Renal cortical epithelial cell (primary cell): ENCODE measurements at places on chromosomes 12 and 14.
A peak's percentile ranks its signal among the peaks of the same experiment; 100 is the strongest.

GRCh38 chr14:105168496-105168978, at the start of gene JAG2:
Gene JAG2, minus strand, starts transcription at chr14:105168776. Its CDS starts 356 bp downstream, at chr14:105168420.
- DNase-seq: no peak

GRCh38 chr14:34665785-34666435, 36.0 kb upstream of the SNX6 start:
- DNase-seq: peak; percentile 56

DNA sequence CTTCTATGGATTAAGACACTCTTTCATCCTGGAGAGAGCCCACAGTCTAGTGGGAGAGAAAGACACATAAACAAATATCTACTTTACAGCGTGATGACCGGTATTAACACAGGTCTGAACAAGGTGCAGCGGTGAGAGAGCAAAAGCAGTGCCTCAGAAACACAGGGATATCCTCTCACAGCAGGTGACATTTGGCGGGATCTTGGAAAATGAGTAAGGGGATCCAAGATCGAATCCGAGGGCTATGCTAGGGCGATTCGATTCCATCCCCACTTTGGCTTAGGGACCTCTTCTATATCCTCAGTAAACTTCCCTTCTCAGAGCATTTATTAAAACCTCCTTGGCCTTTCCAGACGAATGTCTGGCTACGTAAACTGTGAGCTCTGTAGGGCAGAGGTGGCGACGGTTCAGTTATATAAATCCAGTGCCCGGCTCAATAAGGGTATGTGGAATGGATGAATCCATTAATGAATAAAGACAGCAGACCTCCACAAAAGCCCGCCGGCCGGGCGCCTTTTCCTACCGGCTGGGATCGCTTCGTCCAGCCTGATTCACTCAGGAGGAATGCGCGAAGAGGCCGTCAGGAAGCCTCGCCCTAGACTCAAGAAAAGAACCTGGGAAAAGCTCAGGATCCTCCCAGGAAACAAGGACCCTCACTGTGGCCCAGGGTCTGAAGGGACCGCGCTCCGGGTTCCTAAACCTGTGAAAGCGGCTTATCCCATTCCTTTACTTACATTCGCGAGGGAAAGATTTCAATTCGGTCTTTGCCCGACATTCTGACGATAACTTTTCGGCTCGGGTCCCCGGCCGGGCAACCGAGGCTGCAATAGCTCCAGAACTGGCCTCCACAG, 455 bp downstream of the ATP6V1D start:
- DNase-seq: peak; percentile 45

DNA sequence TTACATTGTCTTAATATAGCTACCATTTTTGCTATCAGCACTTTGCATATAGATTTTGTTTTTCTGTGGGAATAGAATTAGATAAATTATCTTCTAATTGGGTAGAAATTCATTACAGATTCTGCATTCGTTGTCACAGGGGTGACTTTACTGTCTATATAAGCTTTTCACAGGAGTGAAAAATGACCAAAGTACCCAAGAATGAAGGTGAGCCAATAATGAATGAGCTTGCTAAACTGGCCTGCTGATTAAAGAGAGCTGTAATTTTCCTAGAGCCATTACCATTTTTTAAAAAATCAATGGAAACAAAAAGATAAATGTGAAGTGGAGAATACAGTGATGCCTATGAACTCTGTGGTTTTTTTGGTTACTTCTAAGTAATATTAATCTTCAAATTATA, 504.6 kb downstream of the RPL10L start:
- DNase-seq: no peak

DNA sequence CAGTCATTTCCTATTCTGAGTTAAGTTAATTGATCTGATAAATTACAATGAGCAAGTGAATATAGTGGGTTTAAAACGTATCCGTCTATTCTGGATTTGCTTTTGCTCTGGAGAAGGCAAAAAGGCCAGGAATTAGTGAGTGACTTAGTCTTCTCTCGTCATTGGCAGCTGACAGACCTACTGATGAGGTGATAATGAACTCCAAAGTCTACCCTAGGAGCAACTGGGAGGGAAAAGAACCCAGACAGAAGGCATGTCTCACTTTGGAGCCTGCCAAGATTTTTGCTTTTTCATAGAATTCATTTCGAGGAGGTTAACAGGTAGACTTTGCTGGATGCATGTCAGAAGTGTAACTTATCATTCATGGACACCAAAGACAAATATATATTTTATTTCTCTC, 270.3 kb downstream of the FBXL14 start:
- no peak for DNase-seq

- DNase-seq: no peak
These were observed 108.0 kb downstream of the AEBP2 start for GRCh38 chr12:19547271-19547671.

DNA sequence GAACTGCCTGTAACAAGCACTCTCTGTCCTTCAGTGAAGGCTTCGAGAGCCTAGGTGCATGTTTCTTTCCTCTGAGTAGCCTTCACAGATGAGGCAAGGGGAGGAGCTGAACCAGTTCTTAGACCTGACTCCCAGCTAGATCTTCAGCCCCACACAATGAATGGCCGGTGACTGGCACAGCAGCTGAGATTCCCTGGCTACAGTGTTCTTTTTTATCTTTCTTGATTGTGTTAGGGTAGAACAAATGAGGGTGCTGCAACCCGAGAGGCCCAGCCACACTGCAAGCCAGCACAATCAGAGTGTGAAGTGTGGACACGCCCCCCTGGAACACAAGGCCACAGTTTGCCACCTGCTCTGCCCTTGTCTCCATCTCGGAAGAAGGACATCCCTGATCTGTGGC, 19.1 kb upstream of the COL2A1 start:
- DNase-seq: no peak

DNA sequence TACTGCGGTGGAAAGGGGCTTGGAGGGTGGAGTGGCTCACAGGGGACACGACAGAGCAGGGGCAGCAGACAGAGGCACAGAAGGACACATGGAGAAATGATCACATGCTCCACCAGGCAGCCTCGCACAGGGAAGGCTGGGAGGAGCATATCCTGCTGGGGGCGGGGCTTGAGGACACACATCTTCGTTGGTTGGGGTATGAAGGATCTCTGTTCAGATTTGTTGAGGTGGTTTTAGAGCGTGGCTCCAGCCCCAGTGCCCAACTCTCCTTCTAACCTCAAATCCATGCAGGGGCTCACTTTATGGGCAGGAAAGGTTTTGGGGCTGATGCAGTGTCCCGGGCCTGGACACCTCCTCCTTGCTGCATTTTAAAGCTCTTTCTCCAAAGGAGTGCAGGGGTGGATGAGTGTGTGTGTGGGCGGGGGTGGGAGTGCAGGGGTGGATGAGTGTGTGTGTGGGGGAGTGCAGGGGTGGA, 733 bp upstream of the P3H3 start:
- DNase-seq: peak; percentile 61

- DNase-seq: no peak
These were observed 25.8 kb downstream of the PLEKHG3 start for GRCh38 chr14:64730061-64730440.

DNA sequence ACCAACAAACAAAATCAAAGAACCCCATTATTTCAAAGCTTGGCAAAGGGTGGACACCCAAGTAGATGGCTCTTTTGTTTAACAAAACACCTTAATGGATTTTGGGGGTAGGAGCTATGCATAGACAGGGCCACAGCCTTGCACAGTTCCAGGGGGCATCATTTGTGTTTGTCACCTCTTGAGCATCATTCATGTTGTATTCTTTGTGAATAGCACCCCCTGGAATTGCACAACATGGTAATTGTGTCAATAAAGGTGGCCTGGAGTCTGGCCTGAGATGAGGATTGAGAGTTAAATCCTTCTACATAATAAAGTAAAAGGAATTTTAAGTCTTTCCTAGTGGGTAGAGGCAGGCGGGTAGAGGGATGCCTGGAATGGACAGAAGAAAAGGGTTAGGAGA, 3.3 kb upstream of the FRS2 start:
- no peak for DNase-seq

DNA sequence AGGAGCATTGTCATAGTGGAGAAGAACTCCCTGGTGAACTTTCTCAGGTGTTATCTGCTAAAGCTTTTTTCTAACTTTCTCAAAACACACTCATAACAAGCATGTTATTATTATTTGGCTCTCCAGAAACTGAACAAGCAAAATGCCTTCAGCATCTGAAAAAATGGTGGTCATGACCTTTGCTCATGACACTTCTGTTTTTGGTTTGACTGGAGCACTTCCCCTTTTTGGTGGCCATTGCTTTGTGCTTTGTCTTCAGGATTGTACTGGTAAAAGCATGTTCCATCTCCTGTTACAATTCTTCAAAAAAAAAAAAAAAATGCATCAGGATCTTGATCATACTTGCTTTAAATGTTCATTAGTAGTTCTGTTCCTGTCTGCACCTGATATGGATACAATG, 1241.6 kb upstream of the USP15 start:
- DNase-seq: no peak

GRCh38 chr12:2999265-2999841, 40.2 kb downstream of the TEAD4 start:
- DNase-seq: no peak

DNA sequence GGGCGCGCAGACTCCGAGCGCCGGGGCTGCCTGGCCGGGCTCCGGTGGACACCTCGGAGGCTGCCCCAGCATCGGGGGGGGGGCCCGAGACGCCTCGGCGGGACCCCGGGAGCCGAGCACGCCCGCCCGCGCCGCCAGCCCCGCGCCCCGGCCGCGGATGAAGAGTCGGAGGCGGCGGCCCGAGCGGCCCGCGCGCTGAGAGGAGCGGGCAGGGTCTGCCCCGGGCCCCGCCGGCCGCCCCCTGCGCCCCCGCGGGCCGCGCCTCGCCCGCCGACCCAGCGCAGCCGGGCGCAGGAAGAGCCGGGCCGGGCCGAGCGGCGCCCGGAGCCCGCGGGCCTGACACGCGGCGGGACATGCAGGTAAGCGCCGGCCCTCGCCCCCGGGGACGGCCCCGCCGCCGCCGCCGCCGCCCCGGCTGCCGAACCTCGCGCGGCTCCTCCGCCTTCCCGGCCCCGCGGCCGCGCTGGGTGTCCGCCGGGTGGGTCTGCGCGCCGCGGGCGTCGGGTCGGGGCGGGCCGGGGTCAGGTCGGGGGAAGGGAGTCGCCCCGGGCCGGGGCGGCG, 63.7 kb downstream of the FBXL14 start:
- DNase-seq: no peak

DNA sequence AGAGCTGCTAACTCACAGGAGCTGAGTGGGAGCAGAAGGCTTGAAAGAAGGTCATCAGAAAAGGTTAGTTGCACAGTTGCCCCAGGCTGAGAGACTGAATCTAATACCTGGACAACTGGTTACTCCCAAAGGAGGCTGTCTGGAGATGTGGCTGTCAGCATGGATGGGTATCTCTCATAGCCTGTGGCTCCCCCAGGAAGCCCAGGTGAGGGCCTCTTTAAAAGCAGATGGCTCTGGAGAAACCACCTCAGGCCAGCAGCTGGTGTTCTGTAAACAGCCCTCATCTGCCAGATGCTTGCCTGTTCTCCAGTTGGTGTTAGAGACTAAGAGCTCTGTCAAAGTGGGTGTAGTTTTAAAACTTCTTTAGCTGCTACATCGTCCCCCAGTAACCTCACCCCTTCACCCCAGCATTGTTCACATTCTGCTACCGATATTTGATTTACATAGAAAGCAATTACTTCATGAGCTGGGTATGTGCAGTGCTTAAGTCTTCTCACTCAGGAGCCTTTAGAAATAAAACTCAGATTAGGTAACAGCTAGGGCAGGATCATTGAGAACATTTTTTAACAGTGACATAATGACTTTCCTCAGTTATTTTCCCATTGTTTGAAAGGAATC, 25.8 kb downstream of the DACT1 start:
- peak; percentile 98 for DNase-seq

GRCh38 chr12:99381992-99382391, 265.6 kb upstream of the GARIN6 start:
- DNase-seq: peak; percentile 41

DNA sequence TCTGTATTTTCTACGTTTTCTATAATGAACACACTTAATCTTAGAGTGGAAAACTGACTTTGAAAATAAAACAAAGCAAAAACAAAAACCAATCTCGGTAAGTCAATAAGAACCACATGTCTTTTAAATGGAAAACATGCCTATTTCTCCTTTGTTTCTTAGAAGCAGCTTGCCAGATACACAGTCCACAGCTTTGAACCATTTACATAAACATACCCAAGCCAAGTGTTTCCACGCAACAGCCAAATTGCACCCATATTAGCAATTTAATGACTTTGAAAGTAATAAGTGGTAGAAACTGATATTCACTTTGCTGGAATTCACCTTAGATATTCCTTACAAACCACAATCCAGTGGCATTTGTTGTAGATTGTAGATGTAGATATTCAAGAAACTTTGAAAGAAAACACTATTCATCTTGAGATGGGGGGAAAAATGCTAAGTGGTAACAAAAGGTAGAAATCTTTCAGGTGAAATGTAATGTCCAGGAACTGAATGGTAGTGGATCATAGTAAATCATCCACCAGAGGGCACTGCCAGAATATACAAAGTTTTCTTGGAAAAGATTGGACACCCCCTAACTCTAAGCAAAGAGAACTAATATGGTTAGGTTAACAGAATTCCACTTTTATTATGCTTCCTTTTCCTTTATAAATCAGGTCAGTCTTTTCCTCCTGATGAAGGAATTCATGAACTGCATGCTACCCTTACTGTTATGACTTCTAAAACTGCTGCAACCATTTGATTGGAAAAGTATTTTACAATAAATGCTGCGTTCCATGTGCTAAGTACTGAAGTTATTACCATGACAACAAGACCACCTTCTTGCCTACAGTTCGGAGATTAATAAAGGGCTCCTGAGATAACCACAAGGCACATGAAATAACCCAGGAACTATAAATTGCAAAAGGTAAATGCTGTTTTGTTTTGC, 69.8 kb downstream of the RERG start:
- DNase-seq: peak; percentile 59

- no peak for DNase-seq
These were observed 21.8 kb downstream of the FAM234B start for GRCh38 chr12:13066014-13066413.

GRCh38 chr12:13229504-13229903, 33.0 kb downstream of the EMP1 start:
- no peak for DNase-seq

- peak; percentile 77 for DNase-seq
These were observed 285.8 kb upstream of the GRIP1 start for GRCh38 chr12:66964629-66965028.

DNA sequence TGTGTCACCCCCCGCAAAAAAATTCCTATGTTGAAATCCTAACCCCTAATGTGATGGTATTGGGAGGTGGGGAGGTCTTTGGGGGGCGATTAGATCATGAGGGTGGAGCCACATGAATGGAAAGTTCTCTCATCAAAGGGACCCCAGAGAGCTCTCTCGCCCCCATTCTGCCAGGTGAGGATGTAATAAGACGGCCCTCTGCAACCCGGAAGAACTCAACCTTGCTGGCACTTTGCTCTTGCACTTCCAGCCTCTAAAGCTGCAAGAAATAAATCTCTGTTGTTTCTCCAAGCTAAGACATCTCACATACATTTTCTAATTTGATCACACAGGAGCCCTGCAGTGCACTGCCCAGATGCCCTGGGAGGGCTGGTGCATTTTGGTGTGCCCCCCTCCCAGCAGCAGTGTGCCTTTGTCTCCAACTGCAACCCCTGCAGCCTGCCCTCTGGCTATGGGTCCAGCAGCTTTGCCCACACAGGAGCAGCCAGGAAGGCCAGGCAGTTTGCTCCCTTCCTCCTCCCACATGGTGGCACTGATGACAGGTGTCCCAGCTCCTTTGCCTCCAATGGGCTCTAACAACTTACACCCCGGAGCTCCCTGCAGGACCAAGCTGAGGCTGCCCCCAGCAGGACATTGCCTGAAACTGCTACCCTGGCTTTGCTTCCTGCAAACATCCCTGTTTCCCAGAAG, 59.3 kb downstream of the C14orf132 start:
- DNase-seq: peak; percentile 57

GRCh38 chr12:53425515-53426150, 2.0 kb downstream of the AMHR2 start:
- DNase-seq: no peak

GRCh38 chr12:5588176-5588575, 156.3 kb downstream of the NTF3 start:
- peak; percentile 68 for DNase-seq
